NB4 (cell line): ENCODE measurements at places on chromosomes 3 and 15.

DNA sequence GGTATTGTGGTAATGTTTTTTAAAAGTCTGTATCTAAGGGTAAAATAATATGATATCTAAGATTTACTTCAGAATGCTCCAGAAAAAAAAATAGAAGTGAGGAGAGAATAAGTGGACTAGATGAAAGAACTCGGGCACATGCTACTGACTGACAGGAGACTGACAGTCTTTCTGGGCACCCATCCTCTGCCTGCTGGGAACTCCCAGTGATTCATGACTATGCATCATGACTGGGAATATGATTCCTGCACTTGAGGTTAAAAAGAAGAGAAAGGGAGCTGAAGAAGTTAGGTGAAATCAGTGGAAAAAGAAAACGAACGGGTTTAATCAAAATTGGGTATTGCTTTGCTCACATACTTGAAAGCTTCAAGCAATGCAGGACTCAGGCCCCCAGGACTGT, 35.7 kb upstream of the SPSB4 start:
- DNase-seq, result no peak

- DNase-seq, result no peak
Observed at GRCh38 chr3:52265387-52265786, 13.1 kb downstream of the WDR82 start.

- peak; percentile 75 for DNase-seq
Observed at GRCh38 chr3:25663869-25664811, 567 bp downstream of the TOP2B start.

DNA sequence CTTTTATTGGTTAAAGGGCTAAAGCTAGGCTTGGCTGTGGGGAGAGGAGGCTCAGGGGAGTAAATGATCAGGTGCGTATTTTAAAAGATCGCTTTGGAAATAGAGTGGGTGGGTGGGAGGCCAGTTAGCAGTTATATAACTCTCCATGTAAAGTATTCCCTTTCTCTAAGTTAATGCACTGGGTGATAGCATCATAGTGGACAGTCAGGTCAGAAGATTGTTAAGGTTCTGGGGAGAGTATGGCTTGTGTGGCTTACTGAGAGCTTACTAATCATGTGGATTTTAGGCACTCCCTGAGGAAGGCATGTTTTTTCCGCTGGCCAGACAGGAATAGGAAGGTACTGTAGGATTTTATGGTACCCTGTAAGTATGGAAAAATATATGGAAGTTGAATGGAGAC, 6.3 kb upstream of the EIF3J start:
- no peak for DNase-seq

GRCh38 chr3:11248596-11248995, 23.6 kb upstream of the ATG7 start:
- DNase-seq, result no peak

DNA sequence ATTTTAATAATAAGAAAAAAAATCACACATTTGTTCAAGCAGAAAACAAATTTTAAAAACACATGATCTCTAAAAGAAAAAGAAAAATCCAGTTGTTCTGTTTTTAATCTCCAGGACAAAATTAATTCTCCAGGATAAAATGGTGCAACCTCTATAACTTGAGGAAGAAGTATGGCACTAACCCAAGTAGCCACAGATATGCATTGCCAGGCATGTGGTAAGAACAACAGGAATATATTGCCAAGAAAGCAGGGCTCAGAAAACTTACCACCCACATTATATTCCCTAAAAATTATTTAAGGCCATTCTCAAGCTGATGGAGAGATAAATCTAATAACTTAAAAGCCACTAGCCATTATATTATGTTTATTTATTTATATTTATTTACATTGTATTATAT, 295.7 kb upstream of the TMCO5A start:
- DNase-seq, result no peak

DNA sequence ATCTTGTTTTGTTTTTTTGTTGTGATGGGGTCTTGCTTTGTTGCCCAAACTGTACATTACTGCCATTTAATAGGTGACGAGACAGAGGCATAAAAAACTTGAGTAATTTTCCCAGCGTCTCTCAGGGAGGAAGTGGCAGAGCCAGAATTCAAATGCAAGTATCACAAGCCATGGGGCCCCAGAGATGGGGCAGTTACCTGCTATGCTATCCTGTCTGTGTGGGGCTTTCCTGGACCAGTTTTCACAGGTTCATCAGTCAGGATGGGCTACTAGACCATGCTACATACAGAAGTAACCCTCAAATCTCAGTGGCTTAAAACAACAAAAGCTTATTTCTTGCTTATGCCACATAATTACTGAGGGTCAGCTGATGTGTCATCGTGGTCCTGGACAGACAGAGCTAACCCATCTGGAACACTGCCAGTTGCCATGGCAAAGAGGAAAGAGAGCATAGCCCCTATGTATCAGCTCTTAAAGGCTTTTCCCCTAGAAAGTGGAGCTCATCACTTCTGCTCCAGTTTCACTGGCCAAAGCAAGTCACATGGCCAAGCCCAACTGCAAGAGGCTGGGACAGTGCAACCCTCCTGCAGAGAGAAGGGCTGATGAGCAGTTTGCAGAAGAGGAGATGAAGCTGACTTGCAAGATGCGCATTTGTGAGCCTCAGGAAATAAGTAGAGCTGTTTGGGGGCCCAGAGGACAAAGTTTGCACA, 31.7 kb upstream of the SYNM start:
- DNase-seq, result no peak

DNA sequence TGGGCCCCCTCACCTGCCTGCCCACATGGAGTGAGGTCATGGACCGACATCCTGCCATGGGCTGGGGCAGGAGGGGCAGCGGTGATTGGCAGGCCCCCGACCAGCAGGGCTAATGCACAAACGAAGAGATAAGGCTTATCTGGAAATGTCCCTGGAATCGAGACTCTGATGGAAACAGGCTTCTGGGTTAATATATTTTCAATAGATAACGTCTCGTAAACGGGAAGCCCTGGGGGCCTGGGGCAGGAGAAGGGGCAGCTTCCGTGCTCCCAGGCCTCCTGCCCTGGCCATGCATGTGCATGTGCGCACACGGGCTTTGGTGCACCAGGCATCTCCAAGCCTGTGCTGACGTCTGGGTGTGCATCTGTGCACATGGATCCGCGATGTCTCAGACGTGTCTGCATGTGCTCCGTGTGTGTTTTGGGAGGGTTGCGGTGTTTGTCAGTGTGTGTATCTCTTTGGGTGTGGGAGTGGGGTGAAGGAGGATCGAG, 55.1 kb downstream of the DNAJB8 start:
- no peak for DNase-seq

DNA sequence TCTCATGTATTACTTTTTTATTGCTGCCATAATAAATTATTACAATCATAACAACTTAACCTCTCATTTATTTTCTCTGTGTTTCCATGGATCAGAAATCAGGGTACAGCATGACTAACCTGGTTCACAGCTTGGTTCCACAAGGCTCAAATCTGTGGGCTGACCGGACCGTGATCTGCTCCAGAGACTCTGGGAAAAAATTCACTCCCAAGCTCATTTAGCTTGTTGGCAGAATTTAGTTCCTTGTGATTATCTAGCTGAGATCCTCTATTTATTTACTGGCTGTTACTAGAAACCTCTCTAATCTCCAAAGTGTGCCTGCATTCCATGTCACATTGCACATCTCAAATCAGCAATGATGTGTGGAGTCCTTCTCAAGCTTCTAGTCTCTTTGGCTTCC, 386.6 kb downstream of the DIPK2A start:
- DNase-seq, result no peak

DNA sequence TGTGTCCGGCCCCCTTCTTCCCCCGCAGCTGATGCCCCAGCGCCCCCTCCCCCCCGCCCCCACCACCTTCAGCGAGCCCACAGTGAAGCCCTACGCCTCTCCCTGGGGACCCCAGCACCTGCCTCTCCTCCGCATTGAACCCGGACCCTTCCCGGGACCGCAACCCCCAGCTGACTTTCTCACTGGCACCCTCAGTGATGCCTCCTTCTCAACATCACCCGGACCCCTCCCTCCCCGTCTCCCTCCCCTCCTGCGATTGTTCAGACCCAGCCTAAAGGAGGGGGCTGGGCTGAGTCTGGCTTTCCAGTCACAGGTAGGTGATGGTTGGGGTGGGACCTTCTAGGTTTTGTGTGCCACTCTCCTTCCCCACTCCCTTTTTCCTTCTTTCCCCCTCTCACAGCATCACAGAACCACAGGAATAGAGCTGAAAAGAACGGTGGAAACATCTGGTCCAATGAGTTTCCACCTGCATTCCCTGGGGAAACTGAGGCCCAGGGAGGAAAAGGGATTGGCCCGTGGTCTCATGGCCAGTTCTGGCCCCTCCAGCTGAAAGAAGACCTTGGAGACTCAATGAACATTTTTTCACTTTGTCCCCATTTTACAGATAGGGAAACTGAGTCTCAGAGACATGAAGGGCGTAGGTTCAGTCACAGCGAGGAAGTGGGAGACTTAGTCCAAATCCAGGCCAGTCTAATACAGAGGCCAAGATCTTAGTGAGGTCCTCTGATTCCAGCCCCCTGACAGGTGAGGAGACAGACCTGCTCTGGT, 828 bp downstream of the CAND2 start:
- DNase-seq, result no peak

DNA sequence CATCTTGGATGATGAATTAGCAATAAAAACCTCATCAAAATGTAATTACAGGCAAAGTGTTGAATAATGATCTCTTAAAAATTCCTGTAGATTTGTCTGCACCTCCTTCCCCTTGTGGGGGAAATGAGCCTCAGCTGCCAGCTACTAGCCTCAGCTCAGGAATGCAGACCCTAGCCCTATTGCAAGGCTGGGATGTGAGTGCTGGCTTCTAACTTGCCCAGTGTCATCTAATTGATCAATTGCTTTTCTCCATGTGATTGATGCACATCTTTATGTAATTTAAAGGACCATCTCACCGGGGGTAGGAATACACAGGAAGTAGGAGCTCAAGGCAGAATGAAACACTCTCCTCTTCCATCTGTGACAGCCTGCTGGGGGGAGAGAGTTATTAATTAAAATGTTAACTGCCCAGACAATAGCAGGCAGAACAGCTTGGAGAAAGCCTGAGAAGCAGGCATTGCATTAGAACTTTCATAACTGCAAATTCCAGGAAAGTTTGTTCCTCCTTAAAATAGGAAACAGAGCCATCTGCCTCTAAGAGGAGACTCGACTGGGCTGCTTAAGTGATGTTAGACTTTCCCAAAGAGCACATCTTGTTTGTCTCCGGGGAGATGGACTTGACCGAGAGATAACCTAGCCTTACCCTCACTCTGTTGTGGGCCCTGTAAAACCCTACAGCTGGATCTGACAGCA, 69.6 kb downstream of the LRTM1 start:
- DNase-seq, result no peak

GRCh38 chr3:179430277-179430870, 20.9 kb downstream of the GNB4 start:
- no peak for DNase-seq
